ENCODE measurements at places on chromosomes 6 and 20. TPM values are rescaled to one million over a fixed set of nuclear protein-coding genes. Genes with fewer than 3 reads are reported as not detected.

Gene NKAIN4
- not detected for total RNA-seq

Gene UBE2V1
- total RNA-seq, result 76.7 TPM

Gene SGK1
- 5.2 TPM for total RNA-seq

Gene PSORS1C2
- not detected for total RNA-seq

Gene TAP1
- 120 TPM for total RNA-seq

Gene HLA-DRA
- 1,241 TPM for total RNA-seq

Gene SALL4
- 0.07 TPM for total RNA-seq

Gene MICB
- total RNA-seq, result 13.2 TPM

Gene CNKSR3
- total RNA-seq, result under 0.01 TPM

All from Karpas-422 (cell line).